ENCODE measurements at places on chromosomes 3 and 15.

DNA sequence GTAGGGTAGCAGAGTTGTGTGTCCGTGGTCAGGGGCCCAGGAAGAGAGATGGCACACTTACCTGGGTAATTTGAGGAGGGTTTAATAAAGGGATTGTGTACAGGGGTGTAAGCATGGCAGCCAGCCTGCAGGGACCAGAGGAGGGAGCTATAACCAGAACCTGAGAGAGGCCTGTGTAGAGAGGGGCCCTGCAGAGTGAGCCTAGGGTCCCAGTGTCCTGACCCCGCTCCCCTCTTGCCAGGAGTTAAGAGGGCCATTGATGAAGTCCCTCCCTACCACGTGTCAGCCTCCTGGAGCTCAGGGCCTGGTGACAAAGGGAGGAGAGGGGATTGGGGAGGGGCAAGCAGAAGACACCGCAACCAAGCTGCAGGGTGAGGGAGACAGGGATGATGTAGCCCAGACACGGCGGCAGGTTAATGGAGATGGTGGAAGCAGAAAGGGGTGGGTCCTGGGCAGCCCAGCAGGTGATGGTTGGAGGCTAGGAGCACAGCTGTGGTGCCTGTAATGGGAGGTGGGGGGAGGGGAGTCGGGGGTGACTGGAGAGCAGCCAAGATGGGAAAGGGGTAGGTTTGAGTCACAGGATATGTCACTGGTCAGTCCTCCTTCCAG lies 165.4 kb upstream of the TOPAZ1 start:
- DNase-seq: no peak

DNA sequence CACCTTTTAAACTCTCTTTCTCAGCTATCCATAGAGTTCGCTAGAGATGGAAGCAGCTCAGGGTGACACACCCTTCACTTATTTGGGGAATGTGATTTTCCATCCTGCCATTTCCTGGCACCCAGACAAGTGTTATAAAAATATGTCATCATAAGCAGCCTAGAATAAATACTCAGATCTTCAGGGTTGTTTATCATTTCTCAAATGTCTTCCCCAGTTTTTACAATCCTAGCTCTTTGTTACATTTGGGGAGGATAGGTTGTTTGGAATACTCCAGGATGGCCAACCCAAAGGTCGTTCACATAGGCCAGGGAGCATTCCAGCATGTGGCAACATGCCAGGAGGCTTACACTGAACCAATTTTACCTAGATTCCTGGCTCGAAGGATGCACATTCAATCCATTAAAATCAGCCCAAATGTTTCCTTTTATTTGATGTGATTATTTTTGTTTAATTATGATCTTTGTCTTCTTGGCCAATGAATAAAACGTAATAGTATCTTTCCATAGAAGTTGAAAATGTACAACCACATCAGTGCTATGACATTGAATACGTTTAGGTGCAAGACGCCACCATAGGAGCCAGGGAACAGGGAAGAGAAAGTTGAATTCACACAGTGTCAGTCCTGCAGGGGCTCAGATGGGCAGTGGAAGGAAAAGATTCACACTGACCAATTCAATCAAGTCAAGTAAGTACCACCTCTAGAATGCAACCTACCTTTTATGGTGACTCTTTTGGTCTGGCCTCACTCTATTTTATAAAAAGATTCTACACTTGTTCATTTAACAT lies 537.7 kb upstream of the MDFIC2 start:
- DNase-seq: no peak

DNA sequence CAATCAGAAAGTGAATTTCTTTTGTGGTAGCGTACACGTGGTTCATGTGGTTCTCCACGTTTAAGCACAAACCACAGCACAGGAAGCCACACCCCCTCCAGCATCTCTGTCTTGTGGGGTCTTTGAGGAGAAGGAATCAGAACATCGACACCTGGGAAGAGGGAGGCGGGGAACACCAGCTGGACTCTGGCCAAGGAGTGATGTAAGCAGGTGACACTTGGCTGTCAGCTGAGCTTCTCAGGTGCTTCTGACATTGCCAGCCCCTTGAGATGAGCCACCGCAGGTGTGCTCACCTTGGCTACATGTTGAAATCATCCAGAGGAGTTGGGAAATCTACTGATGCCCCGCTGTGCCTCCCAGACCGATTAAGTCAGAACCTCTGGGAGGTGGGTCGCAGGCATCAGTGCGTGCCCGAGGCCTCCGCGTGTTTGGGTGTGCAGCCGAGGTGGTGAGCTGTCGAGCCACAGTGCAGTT lies 85.0 kb downstream of the FAM81A start:
- no peak for DNase-seq

GRCh38 chr15:72492733-72493132 lies 18.6 kb downstream of the ARIH1 start:
- DNase-seq: no peak

GRCh38 chr15:90259524-90259923 lies 5.9 kb upstream of the NGRN start:
- no peak for DNase-seq

DNA sequence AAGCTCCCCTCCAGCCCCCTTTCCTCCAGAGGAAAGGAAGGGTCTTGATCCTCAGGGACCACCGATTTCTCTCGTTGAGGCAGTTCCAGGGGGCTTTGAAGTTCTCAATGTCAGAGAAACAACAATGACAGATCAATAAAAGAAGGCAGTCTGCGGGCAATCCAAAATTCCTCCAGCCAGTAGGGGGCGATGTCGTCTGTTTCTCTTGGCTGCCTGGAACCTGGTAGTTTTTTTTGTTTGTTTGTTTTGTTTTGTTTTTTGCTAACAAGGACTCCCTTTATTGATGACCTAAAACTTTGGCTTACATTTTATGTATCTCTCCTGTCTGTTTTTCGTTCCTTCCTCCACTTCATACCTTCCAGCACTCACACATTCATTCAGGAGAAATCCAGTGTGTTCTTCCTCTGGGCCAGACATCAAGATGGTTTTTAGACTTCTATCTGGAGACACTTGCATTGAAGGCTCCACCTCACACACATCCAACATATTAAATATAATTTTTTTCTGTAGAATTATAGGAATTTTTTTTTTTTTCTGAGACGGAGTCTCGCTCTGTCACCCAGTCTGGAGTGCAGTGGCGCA lies 276.6 kb downstream of the RPLP1 start:
- DNase-seq: peak; percentile 32

GRCh38 chr15:70314018-70314354 lies 216.3 kb upstream of the TLE3 start:
- DNase-seq: no peak

DNA sequence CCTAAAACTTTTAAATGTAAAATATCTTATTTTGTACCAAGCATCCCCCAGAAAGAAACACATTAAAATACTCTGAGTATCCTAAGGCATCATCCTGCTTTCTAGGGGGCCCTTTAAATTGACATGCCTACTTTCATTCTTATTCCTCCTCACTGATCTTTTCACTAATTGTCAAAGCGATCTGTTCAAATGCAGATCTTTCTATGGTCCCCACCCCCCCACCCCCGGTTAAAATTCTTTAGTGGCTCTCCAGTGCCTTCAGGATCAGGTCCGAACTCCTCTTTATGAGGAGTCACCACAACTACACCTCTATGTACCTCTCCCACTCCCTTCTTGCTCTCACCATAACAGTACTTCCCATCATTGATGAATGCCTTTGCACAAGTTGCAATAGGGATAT lies 19.2 kb upstream of the TFDP2 start:
- DNase-seq: no peak

- no peak for DNase-seq
Observed at GRCh38 chr3:164852866-164853265, 225.4 kb downstream of the SI start.

DNA sequence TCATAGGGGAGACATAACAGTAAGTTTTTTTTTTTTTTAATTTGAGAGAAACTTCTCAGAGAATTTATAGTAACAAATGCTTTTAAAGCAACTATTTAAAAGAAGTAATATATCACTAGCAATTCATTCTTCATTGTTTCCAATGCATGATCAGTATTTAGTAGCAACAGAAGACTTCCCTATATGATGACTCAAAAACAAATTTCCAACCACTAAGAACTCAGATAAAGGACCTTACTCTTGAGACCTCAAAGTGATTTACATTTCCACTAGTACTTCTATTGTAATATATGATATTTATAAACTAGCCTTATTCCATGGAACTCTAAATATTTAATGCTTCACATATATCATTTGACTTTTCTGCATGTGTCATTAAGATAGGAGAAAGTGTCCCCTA lies 356.3 kb downstream of the ZBTB20 start:
- no peak for DNase-seq

DNA sequence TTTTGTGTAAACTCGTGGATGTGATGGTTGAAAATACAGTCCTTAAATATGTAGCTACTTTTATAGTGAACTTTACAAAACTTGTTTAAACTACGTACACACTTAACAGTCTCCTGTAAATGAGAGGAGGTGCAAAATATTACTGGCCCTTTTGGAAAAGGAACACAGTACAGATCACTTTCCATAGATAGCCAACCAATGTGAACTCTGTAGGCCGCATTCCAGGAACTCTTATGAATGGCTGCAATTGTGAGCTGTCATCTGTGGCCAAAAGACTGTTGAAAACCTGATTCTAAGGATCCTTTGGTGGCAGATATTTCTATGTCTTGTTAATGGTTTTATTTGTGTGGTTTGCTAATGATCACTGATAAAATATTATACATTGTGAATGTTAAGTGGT lies 6.2 kb downstream of the TSC22D2 start:
- DNase-seq: no peak

DNA sequence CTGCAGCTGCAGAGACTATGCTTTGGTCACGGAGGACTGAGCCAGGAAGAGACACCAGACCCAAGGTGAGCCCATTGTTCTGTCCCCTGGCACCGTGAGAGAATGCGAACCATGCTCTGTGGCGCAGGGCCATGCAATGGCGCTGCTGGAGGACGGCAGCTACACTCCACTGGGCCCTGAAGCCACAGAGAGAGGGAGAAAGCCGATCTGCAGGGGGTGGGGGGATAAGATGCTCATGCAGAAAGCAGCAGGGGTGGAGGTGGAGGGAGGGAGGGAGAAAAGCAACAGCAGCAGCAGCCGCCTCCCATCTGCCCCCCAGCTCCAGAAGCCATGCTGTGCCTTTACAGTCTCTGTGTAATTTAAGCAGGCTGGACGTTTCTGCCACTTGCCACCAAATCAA lies 5.3 kb downstream of the BDH1 start:
- DNase-seq: no peak

GRCh38 chr3:194025951-194026350 lies 110.0 kb upstream of the HES1 start:
- no peak for DNase-seq

DNA sequence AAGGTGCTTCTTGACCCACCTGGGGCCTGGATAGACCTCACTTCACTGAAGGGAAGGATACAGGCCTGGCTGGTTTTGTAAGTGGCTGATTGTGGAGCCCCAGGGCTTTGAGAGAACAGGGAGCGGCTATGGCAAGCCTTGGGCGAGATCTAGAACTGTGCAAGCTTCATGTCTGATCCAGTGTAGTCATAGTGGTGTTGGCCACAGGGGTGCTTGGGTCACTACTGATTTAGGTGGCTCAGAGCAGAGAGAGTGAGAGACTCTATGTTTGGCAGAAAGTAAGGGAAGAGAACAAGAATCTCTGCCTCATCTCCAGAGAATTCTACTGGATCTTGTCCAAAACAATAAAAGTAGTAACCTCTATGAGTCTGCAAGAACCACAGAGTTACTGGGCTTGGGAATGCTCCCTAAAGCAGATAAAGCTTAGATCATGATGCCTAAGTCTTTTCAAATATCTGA lies 394.2 kb upstream of the EPHA3 start:
- no peak for DNase-seq

GRCh38 chr15:65902373-65902772 lies 33.1 kb downstream of the RAB11A start:
- DNase-seq: no peak

GRCh38 chr3:104180906-104181305 lies 1185.8 kb upstream of the ALCAM start:
- DNase-seq: no peak

DNA sequence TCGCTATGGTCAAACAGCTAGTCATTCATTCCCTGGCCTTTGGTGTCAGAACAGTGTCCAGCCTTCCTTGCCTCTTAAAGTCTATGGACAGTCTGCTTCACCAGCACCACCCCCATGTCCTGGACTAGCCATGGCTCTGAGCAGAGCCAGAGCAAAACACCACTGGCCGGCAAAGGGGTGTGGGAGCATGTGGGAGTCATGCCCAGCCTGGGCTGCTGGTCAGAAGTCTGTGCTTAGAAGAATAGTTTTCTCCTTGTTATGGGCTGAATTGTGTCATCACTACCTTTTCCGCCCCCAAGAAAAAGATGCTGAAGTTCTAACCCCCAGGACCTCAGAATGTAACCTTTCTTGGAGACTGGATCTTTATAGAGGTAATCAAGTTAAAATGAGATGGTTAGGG lies 132.9 kb upstream of the LPP start:
- no peak for DNase-seq

GRCh38 chr15:40960925-40961324 lies 7.7 kb downstream of the CHAC1 start:
- DNase-seq: no peak

- DNase-seq: no peak
Observed at GRCh38 chr3:122937745-122938144, 89.8 kb downstream of the SEMA5B start.

DNA sequence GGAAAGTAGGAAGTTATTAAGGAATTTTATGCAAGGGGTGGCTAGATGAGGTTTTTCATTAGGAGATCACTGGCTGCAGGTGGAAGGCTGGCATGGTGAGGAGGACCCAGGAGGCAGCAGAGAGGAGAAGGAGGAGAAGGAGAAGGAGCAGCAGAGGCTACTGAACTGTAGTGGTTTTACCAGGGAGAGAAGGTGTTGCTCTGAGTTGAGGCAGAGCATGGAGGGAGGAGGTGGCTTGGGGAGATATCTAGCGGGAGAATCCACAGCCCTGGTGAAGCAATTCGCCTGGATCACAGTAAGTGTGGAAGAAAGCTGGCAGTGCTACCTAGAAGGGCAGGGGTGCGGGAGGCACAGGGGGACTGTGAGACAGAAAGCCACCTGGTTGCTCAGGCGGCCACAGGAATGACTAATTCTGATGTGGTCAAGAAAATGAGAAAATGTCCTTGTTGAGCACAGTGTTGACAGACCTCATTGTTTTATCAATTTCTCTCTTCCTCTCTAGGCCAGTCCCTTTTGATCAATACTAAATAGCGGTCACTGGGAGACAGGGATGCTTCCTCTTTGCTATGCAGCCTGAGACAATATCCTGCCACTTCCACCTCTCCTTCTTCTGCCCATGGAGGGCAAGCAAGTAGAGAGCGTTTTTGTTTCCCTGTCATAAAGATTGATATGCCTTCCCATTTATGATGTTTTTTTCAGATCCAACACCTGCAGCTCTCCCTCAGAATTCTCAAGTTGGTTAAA lies 94.6 kb downstream of the EEFSEC start:
- no peak for DNase-seq

DNA sequence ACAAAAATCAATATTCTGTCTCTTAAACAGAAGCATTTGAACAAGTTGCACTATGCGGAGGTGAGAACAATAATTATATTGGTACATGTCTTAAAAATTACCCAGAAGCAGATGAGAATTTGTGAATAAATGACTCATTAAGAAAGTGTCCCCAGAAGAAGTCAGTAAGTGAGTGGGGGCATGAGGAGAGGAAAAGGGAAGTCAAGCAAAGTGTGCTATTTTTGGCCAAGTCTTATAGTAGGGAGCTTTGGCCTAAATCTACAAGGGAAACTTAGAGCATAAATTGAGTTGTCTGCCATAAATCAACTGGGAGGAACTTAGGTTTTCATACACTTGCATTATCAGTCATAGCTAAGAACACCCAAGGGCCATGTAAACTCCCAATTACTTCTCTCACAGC lies 86.9 kb upstream of the SATB1 start:
- DNase-seq: no peak

All from stimulated activated CD8-positive, alpha-beta memory T cell treated with anti-CD3 and anti-CD28 coated beads, Interleukin-15, amount 100 ng/mL, for 48 hours (primary cell).